Spleen (tissue), 13 donors: ENCODE measurements at places on chromosomes 6 and 20.
A peak's percentile ranks its signal among the peaks of the same experiment; 100 is the strongest.

DNA sequence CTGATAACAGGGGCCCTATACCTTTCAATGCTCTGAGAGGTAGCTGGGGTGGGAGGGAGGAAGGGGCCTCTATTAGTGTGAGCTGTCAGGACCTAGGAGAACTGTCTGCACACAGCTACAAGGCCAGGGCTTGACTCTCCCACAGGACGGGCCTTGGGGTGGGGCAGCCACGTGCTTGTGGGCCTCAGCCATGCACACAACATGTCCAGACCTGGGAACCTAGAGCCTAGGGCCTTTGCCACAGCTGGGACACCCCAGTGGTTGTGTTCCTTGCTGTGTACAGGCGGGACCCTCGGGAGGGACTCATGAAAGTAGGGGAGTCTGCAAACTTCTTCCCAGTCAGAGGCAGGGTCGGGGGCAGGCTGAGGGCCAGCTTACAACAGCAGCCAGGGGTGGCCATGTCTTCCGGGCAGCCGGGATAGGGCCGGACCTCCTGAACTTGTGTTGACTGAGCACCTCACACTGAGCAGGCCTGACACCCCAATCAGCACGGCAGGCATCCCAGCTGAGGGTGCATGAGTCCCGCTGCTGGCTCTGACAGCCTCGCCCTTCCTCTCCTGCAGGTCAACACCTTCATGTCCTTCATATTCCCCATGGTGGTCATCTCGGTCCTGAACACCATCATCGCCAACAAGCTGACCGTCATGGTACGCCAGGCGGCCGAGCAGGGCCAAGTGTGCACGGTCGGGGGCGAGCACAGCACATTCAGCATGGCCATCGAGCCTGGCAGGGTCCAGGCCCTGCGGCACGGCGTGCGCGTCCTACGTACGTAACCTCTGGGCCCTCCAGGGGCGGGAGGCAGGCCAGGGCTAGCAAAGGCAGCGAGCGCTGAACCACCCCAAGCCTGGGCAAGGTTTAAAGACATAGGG lies 41.9 kb upstream of the MRGBP start:
- no peak overlapping the region for H3K4me3 ChIP-seq
- peak; percentile 69 for DNase-seq
- no peaks in the 10 kb centered on the region for H3K36me3 ChIP-seq
- peaks cover 40% of the 10 kb centered on the region for H3K27me3 ChIP-seq
- H3K4me1 ChIP-seq, result no peaks in the 10 kb centered on the region

DNA sequence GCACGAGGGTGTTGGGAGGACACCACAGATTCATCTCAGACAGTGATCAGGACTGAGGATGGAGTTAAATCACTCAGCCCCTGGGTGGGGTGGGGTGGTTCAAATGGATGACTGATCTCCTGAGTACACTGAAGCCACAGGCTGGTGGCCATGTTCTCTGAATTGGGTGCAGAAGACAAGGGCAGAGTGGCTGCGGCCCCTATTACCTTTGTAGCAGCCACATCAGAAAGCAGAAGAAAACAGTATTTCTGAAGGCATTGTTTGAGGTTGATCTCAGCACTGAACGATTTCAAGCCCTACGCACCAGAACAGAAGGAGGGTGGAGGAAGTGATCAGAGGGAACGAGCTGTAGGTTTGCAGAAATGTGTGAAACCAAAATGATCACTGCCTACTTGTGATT lies 71.6 kb downstream of the SH3BGRL2 start:
- H3K4me1 ChIP-seq, result no peaks in the 10 kb centered on the region
- H3K4me3 ChIP-seq, result no peak overlapping the region
- no peaks in the 10 kb centered on the region for H3K36me3 ChIP-seq
- H3K27me3 ChIP-seq, result no peaks in the 10 kb centered on the region
- no peak for DNase-seq

GRCh38 chr6:131117878-131118277 lies 17.4 kb upstream of the AKAP7 start:
- H3K36me3 ChIP-seq, result no peaks in the 10 kb centered on the region
- no peak overlapping the region for H3K4me3 ChIP-seq
- DNase-seq, result no peak
- no peaks in the 10 kb centered on the region for H3K4me1 ChIP-seq
- peak overlapping the region; percentile 19 for H3K27ac ChIP-seq

GRCh38 chr20:61161726-61162390 lies 90.2 kb upstream of the CDH4 start:
- DNase-seq, result no peak
- no peaks in the 10 kb centered on the region for H3K4me1 ChIP-seq
- H3K4me3 ChIP-seq, result no peak overlapping the region
- no peak overlapping the region for H3K27ac ChIP-seq

DNA sequence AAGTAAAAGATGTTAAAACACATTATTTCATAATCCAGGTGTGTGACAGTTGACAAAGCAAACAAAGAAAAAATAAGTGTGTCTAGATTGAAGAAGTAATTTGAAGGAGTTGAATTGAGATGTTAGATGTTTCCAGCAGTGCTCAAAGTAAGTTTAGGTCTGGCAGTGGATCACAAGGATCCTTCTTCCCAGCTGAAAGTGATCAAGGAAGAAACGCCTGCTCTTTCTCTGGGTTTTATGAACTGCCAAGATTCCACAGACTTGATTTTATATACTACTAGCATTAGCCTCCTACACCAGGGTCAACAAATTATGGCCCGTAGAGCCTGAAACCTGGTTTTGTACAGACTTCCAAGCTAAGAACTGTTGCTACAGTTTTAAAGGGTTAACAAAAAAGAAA lies 30.3 kb downstream of the STX7 start:
- no peaks in the 10 kb centered on the region for H3K36me3 ChIP-seq
- no peak overlapping the region for H3K27ac ChIP-seq
- no peaks in the 10 kb centered on the region for H3K27me3 ChIP-seq
- peaks cover 16% of the 10 kb centered on the region for H3K4me1 ChIP-seq
- no peak for DNase-seq

GRCh38 chr6:128807577-128807976 lies 75.4 kb upstream of the LAMA2 start:
- no peak overlapping the region for H3K4me3 ChIP-seq
- no peaks in the 10 kb centered on the region for H3K36me3 ChIP-seq
- DNase-seq, result no peak
- no peaks in the 10 kb centered on the region for H3K4me1 ChIP-seq
- no peak overlapping the region for H3K27ac ChIP-seq

GRCh38 chr20:63771046-63771707 lies 31.6 kb downstream of the SLC2A4RG start:
- no peak overlapping the region for H3K27ac ChIP-seq
- H3K4me1 ChIP-seq, result peaks cover 52% of the 10 kb centered on the region
- H3K36me3 ChIP-seq, result peaks cover 6% of the 10 kb centered on the region
- no peak for DNase-seq

DNA sequence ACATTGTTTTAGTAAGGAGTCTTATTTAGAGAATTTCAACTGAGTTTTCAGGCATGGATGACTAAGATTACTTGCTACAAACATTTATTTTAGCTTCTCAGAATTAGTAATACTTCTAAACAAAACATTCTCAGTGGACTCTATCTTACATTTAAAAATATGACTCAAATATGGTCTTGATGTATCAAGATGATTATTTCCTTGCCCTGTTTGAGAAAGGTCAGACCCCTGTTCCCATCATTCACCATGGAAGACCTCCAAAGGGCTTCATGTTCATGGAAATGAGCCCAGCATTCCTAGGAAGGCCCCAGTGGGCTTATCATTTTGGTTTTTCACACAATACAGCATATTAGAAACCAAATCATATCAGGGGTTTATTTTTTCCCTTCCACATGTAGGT lies 24.6 kb upstream of the TRPC4AP start:
- no peaks in the 10 kb centered on the region for H3K4me1 ChIP-seq
- H3K4me3 ChIP-seq, result no peak overlapping the region
- H3K27me3 ChIP-seq, result no peaks in the 10 kb centered on the region
- H3K27ac ChIP-seq, result no peak overlapping the region

DNA sequence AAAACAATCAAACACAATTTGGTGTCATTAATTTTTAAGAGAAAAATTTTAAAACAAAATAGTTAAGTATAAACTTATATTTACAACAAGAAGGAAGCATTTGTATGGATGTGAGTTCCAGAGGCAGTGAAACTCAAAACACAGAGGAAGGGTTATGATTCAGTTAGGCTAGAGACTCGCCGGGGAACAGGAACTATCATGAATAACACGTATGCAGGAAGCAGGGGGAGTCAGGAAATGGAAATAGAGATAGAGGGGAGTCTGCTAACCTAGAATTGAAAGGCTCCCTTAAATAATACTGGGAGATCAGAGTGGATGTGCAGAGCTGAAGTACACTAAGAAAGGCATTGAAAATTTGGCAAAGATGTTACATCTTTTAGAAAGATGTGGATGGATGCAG lies 14.2 kb upstream of the HLA-DRB1 start:
- no peak overlapping the region for H3K4me3 ChIP-seq
- no peak for DNase-seq
- peak overlapping the region; percentile 56 for H3K27ac ChIP-seq
- no peaks in the 10 kb centered on the region for H3K4me1 ChIP-seq
- H3K27me3 ChIP-seq, result no peaks in the 10 kb centered on the region

GRCh38 chr20:55668631-55669030 lies 336.7 kb downstream of the CBLN4 start:
- no peaks in the 10 kb centered on the region for H3K4me1 ChIP-seq
- no peak for DNase-seq
- H3K36me3 ChIP-seq, result no peaks in the 10 kb centered on the region
- H3K4me3 ChIP-seq, result no peak overlapping the region
- no peaks in the 10 kb centered on the region for H3K27me3 ChIP-seq

- no peaks in the 10 kb centered on the region for H3K4me1 ChIP-seq
- no peaks in the 10 kb centered on the region for H3K36me3 ChIP-seq
- H3K27me3 ChIP-seq, result no peaks in the 10 kb centered on the region
- no peak for DNase-seq
- H3K27ac ChIP-seq, result no peak overlapping the region
Measured at GRCh38 chr20:60993433-60994044, 258.5 kb upstream of the CDH4 start.

DNA sequence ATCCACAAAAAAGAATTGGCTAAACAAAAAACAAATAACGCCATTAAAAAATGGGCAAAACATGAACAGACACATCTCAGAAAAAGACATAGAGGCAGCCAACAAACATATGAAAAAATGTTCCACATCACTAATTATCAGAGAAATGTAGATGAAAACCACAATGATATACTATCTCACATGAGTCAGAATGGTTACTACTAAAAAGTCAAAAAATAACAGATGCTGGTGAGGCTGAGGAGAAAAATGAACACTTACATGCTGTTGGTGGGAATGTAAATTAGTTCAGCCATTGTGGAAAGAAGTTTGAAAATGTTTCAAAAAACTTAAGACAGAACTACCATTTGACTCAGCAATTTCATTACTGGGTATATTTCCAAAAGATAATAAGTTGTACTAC lies 430.1 kb upstream of the JAG1 start:
- no peak for DNase-seq
- H3K4me3 ChIP-seq, result no peak overlapping the region
- H3K4me1 ChIP-seq, result no peaks in the 10 kb centered on the region
- no peak overlapping the region for H3K27ac ChIP-seq

- no peaks in the 10 kb centered on the region for H3K4me1 ChIP-seq
- H3K36me3 ChIP-seq, result no peaks in the 10 kb centered on the region
- no peak overlapping the region for H3K27ac ChIP-seq
- DNase-seq, result no peak
Measured at GRCh38 chr6:20252311-20252710, 40.0 kb upstream of the MBOAT1 start.

- no peaks in the 10 kb centered on the region for H3K36me3 ChIP-seq
- no peaks in the 10 kb centered on the region for H3K4me1 ChIP-seq
- no peak overlapping the region for H3K27ac ChIP-seq
- H3K4me3 ChIP-seq, result no peak overlapping the region
- H3K27me3 ChIP-seq, result no peaks in the 10 kb centered on the region
Measured at GRCh38 chr20:53282217-53282955, 310.2 kb downstream of the TSHZ2 start.

GRCh38 chr6:164068527-164068926 lies 654.0 kb downstream of the QKI start:
- H3K36me3 ChIP-seq, result no peaks in the 10 kb centered on the region
- H3K4me1 ChIP-seq, result no peaks in the 10 kb centered on the region
- H3K4me3 ChIP-seq, result no peak overlapping the region
- DNase-seq, result no peak
- no peak overlapping the region for H3K27ac ChIP-seq

- DNase-seq, result no peak
- H3K36me3 ChIP-seq, result no peaks in the 10 kb centered on the region
- H3K27me3 ChIP-seq, result no peaks in the 10 kb centered on the region
- no peak overlapping the region for H3K4me3 ChIP-seq
- H3K4me1 ChIP-seq, result no peaks in the 10 kb centered on the region
- no peak overlapping the region for H3K27ac ChIP-seq
Measured at GRCh38 chr6:122198922-122199321, 200.5 kb upstream of the HSF2 start.

- peaks cover 3% of the 10 kb centered on the region for H3K4me1 ChIP-seq
- no peaks in the 10 kb centered on the region for H3K36me3 ChIP-seq
- DNase-seq, result no peak
- H3K4me3 ChIP-seq, result no peak overlapping the region
- H3K27ac ChIP-seq, result no peak overlapping the region
- H3K27me3 ChIP-seq, result no peaks in the 10 kb centered on the region
Measured at GRCh38 chr6:148324297-148324985, 18.2 kb upstream of the SASH1 start.

- DNase-seq, result no peak
- no peak overlapping the region for H3K4me3 ChIP-seq
- no peak overlapping the region for H3K27ac ChIP-seq
- H3K4me1 ChIP-seq, result no peaks in the 10 kb centered on the region
Measured at GRCh38 chr6:25878721-25879322, 4.8 kb upstream of the SLC17A3 start.

DNA sequence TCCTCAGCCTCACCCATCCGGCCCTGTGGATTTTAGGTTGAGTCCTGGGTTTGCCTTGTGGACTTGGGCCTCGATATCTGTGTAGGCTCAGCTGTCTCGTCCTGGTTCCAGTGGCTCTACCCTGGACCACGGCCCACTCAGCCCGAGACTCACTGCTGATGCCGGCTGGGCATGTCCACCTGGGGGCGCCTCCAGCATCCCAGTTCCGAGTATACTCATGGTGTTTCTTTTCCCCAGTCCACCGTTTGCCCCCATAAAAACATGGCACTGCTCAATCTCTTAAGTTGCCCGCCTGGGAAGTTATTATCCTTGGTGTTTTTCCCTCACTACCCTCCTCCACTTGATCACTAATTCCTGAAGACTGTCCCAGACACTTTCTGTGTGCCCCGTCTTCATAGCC lies 99.1 kb downstream of the ARID1B start:
- no peak overlapping the region for H3K4me3 ChIP-seq
- DNase-seq, result no peak
- H3K4me1 ChIP-seq, result peaks cover 60% of the 10 kb centered on the region
- H3K27ac ChIP-seq, result no peak overlapping the region
- H3K27me3 ChIP-seq, result no peaks in the 10 kb centered on the region

- DNase-seq, result no peak
- H3K27me3 ChIP-seq, result no peaks in the 10 kb centered on the region
- peaks cover 14% of the 10 kb centered on the region for H3K4me1 ChIP-seq
- no peaks in the 10 kb centered on the region for H3K36me3 ChIP-seq
- no peak overlapping the region for H3K4me3 ChIP-seq
- no peak overlapping the region for H3K27ac ChIP-seq
Measured at GRCh38 chr6:163661272-163661671, 246.8 kb downstream of the QKI start.
